Sigmoid colon (tissue), 7 donors: ENCODE measurements at places on chromosomes 12 and 14. TPM values are rescaled to one million over a fixed set of nuclear protein-coding genes. Genes with fewer than 3 reads are reported as not detected.

GLT1D1 gene
- 0.28 TPM for total RNA-seq

DBX2 gene
- total RNA-seq, result under 0.01 TPM

RIMKLB gene
- total RNA-seq, result 60.4 TPM

NID2 gene
- 32.6 TPM for total RNA-seq

TRHDE gene
- 2.9 TPM for total RNA-seq

TUNAR gene
- not detected for total RNA-seq

DNA sequence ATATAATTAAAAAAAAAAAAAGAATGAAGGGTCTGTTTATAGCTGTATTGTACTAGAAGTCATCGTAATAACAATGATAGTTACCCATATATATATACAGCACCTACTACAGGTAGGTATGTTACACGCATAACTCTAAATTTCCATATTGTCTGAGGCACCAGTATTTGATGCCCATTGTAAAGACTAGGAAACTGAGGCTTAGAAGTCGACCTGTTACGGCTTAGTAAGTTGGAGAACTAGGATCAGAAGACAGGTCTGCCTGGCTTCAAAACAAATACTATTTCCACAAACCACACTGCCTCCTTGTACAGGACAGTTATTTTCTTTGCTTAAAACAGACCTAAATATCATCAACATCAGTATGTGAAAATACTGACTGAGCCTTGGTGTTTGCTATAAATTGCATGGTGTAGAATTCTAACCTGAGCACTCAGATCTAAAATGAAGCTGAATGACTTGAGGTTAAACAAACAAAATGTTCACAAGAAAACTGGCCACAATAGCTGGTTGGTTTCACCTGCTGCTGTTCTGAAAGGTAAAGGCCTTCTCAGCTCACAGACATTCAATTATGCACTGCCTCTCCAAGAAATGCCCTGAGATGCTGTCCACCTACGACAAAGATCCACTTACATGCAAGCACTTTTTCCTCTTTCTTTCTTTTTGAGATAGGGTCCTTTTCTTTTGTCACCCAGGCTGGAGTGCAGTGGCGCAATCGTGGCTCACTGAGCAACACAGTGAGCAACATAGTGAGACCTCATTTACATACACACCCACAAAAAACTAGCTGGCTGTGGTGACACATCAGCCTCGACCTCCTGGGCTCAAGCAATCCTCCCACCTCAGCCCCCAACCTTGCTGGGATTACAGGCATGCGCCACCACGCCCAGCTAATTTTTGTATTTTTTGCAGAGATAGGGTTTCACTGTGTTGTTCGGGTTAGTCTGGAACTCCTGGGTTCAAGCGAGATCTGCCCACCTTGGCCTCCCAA is 35.7 kb downstream of the SSH1 start:
- no peak for DNase-seq

DNA sequence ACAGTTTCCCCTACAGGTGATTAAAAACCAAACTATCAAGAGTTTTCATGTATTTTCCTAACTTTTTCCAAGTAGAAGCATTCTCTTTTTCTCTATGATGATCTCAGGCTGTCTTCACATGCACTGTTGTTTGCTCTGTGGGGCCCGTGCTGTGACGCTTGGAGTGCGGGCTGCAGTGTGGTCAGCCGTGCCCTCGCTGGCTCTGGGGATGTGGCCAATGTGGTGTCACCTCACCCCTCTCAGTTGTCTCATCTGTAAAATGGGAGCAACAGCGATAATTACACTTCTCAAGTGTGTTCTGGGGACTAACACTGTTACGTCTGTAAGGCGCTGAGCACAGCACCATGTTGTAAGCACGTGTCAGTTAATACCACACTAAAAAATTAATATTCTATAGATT is 28.6 kb downstream of the DDX51 start:
- no peak for DNase-seq

DNA sequence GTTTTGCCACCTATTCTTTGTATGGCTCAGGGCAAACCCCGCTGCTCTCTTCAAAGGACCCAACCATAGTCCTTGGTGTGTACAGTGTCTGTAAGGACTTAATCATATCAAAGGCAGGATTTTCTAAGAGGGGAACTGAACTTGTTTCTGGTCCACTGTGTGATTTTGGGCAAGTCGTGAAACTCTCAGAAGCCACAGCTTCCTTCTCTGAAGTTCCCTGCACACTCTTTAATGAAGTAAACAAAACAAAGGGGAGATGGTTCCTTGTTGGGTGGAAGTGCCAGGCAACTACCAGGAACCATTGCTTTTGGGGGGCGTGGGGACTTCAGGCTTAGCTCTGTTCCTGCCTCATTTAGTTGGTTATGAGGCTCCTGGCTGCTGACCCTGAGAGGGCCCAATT is 152.4 kb downstream of the VRK1 start:
- DNase-seq, result no peak

GRCh38 chr14:36097356-36097755 is 79.2 kb downstream of the PTCSC3 start:
- no peak for DNase-seq

GRCh38 chr14:53316504-53316903 is 163.4 kb upstream of the DDHD1 start:
- DNase-seq, result no peak

GRCh38 chr12:57148469-57149244 is 1.2 kb upstream of the LRP1-AS start:
- peak; percentile 92 for DNase-seq

GRCh38 chr12:49092816-49093406 is 1.7 kb downstream of the DHH start:
- no peak for DNase-seq

GRCh38 chr12:1199700-1200099 is 208.7 kb downstream of the ERC1 start:
- no peak for DNase-seq

DNA sequence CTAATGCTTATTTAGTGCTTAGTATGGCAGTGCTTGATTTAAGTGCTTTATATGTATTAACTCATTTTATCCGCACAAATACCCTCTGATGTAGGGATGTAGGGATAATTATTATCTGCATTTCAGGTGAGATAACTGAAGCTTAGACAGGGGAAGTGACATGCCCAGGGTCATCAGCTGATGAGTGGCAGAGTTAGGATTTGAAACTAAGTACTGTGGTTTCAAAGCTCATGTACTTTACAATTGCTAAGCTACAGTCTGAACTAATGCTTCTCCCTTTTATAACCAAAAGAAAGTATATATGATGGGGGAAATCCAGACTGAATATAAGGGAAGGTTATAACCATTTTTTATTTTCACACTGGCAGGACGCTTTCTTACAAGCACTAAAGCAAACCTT is 229.6 kb upstream of the NAV3 start:
- no peak for DNase-seq

DNA sequence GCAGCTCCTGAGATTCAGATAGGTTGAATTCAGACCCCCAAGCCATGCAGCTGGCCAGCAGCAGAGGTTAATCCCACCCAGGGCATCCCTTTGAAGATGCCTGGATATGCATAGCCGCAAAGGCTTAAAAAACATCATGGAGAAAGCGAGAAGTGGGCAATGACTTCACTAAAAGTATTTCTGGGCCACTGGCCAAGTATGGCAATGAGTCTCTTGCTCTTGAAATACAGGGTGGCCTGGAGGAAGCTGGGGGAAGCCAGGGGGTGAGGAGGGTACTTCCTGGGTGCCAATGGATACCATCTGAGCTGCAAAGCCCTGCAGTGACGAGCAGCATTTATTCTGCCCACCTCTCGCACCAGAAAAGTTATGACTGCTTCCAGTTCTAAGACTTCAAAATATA is 539.3 kb upstream of the TBX3 start:
- DNase-seq, result no peak

- DNase-seq, result no peak
These were observed 26.8 kb upstream of the DAAM1 start for GRCh38 chr14:59161561-59162175.

DNA sequence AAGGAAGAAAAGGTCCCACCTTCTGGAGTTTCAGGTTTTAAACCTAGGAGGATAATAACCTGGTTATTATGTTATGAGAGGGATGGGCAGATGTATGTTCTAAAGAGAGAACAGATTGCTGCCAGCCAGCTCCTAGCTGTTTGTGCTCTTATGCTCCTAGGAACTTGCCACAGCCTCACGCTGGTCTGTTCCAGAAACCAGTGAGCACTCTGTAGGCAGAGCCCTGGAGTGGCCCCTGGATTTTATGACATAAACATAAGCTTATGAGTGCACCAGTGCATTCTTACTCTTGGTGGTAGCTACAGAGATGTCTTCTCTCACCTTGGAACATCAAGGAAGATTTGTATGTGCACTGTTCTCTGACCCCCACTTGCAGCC is 27.7 kb downstream of the KLC1 start:
- no peak for DNase-seq

DNA sequence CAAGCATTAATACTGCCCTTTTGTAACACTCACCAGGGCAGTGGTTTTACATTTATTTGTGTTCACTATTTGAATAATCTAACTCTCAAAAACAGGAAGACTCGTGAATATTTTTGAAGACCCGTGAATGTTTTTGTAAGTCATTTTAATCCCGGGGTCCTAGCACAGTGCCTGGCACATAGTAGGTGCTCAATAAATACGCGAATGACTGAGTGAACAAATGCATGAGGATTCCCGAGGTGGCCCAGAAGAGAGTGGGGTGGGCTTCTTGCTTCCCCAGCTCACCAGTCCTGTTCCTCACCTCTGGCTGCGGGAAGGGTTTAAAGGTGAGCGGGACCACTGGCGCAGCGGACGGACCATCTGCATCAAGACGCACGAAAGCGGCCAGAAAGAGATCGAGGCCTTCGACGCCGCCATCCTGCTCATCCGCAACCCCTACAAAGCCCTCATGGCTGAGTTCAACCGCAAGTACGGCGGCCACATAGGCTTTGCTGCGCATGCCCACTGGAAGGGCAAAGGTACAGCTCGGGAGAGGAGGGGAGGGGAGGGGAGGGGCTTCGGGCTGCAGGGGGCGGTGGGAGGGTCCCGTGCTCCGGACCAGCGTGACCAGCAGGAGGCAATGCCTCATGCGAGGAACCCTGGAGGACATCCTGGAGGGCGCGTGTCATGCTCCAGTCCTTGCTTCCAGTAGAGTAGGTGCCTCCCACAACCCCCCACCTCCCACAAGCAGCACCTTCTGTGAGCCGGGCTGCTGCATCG is 98.9 kb downstream of the CMKLR1 start:
- no peak for DNase-seq

- no peak for DNase-seq
These were observed 331.2 kb downstream of the CACNA1C start for GRCh38 chr12:2384029-2384386.

DNA sequence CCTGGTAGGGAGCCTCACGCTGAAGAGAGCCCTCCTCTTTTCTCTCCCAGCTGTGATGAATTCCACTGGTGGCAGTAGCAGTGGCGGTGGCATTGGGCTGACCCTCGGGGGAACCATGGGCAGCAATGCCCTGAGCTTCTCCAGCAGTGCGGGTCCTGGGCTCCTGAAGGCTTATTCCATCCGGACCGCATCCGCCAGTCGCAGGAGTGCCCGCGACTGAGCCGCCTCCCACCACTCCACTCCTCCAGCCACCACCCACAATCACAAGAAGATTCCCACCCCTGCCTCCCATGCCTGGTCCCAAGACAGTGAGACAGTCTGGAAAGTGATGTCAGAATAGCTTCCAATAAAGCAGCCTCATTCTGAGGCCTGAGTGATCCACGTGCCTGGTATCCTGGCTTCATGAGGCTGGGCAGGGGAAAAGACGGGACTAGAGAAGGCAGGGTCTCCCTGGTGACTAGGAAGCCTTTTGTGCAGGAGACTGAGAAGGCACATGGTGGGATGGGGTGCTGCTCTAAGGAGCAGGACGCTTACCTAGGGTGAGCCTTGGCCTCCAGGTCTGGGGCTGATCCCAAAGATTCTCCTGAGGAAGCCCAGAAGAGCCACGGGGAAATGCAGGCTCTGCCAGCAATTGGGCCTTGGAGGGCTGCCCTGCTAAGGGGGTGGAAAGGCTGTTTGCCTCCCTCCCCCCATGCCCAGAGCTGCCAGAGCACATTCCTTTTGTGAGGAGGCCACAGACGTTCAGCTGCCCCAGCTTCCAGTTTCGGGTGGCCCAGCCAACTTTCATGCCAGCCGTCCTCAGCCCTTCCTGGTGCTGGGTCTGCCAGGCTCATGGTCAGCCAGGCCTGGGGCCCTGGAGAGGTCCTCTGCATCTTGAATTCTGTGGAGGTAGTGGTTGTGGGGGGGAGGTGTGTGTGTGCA is 15.8 kb downstream of the KRT7 start:
- peak; percentile 85 for DNase-seq

DNA sequence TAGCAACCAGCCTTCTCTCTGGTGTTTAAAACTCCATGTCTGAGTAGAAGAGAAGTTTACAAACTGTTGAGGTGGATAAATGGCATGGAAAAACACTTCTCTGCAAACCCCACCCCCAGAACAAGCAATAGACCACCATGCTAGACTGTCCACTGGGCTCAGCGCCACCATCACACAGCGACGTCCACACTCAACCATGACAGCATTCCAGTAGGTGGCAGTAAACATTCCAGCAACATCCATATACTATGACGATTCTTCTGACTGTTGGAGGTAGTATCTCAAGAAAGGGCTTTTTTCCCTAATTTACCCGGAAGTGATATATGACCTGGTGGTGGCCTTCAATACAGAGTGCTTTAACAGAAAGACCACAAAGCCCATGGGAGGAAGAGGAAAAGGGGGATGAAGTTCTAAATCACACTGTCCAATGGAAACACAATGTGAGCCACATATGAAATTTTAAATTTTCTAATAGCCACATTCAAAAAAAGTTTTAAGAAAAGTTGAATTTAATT is 152.2 kb downstream of the SLC15A4 start:
- no peak for DNase-seq

GRCh38 chr14:49895480-49895879 is 2.6 kb downstream of the ARF6 start:
- DNase-seq, result no peak

DNA sequence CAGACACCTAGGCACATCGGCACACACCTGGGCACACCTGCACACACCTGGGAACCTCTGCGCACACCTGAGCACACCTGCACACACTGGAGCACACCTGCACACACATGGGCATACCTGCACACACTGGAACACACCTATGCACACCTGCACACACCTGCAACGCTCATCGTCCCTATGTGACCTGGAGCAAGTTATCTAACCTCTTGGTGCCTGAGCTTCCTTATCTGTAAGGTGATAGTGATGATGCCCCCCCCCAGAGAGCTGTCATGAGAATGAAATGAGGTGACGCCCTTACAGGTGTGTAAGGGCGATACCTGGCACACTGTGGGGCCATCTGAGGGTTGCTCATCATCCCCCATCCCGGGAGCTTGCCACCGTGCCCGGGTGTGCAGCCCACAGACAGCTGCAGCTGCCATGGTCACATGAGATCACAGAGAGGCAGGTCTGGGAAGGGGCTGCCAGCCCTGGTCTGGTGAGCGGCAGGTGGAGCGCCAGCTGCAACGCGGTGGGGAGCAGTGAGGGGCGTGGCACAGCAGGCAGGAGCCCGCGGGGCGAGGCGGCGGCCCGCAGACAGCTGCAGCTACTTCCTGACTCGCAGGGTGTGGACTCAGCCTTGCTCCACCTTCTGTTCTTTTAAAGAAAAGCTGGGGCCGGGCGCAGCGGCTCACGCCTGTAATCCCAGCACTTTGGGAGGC is 59.9 kb upstream of the FBRSL1 start:
- no peak for DNase-seq

GRCh38 chr12:51777457-51777856 is 71.1 kb downstream of the FIGNL2 start:
- no peak for DNase-seq
